Mesenchymal stem cell (in vitro differentiated cells and primary cell): ENCODE measurements at places on chromosomes 3 and 15.

DNA sequence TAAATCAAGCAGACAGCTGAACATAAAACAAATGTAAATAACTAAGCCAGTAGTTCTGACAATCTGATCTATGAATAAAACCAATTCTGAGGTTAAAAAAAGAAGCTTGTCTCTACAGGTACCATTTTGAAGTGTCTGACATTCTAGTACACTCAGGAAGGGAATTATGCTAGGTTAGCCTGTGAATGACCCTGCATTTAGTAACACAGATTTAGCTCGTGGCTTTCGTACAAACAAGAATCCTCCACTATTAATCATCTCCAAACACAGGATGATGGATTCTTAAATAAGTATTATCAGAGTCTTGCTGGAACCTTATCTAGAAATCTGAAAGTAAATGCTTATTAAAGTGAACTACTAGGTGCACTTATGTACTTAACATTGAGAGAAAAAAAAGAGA, 1120.1 kb downstream of the ROBO1 start:
- no peaks in the 10 kb centered on the region for H3K27me3 ChIP-seq
- H3K4me3 ChIP-seq, result no peak overlapping the region
- no peaks in the 10 kb centered on the region for H3K4me1 ChIP-seq
- peak; percentile 6 for DNase-seq
- H3K36me3 ChIP-seq, result no peaks in the 10 kb centered on the region

- no peak overlapping the region for H3K4me3 ChIP-seq
- H3K4me1 ChIP-seq, result peaks cover 9% of the 10 kb centered on the region
- no peaks in the 10 kb centered on the region for H3K36me3 ChIP-seq
- peak overlapping the region; percentile 99 for H3K27ac ChIP-seq
These were observed 117.8 kb upstream of the PRICKLE2 start for GRCh38 chr3:64342940-64343688.

GRCh38 chr15:70347321-70348225, 249.9 kb upstream of the TLE3 start:
- DNase-seq, result no peak
- no peak overlapping the region for H3K27ac ChIP-seq
- peaks cover 49% of the 10 kb centered on the region for H3K27me3 ChIP-seq
- no peaks in the 10 kb centered on the region for H3K36me3 ChIP-seq

- H3K36me3 ChIP-seq, result no peaks in the 10 kb centered on the region
- H3K4me1 ChIP-seq, result no peaks in the 10 kb centered on the region
- no peak overlapping the region for H3K4me3 ChIP-seq
- no peak overlapping the region for H3K27ac ChIP-seq
- H3K27me3 ChIP-seq, result peaks cover 9% of the 10 kb centered on the region
These were observed 80.7 kb upstream of the PCSK6 start for GRCh38 chr15:101570241-101570640.

DNA sequence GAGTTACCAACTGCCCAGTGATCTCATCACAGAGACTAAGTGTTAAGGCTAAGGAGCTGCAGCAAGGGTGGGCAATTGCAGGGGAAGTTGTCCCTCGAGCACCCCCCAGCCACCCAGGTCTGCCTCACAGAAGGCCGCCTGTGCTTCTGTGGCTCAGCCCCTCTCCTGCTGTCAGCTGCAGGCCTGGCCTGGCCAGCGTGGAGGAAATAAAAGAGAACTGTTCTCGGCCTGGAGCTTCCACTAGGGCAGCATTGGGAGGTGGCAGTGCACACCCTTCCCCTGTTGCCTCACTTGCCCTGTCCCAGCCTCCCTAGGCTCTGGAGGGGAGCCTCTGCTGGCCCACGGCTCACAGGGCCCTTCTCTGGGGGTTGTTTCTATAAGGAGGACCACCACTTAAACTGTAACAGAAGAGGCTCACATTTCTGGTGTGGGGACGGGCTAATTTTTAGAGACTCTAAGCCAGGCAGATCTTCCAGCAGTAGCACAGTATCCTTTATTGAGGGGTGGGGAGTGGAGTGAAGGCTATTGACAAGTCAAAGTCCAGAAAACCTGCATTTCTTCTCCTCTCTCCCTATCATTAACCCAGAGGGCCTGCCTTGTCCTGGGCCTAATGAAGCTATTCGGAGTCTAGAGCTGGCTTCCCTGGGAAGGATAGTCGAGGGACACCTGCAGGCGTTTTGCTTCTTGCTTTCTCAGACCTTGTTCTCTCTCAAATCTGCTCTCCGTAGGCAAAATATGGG, 75.6 kb upstream of the ADPGK start:
- H3K4me1 ChIP-seq, result no peaks in the 10 kb centered on the region
- no peak overlapping the region for H3K4me3 ChIP-seq
- no peaks in the 10 kb centered on the region for H3K27me3 ChIP-seq
- no peak for DNase-seq
- no peak overlapping the region for H3K27ac ChIP-seq

GRCh38 chr3:135736740-135737139, 228.8 kb upstream of the PPP2R3A start:
- DNase-seq, result no peak
- H3K4me3 ChIP-seq, result no peak overlapping the region
- H3K27ac ChIP-seq, result no peak overlapping the region
- no peaks in the 10 kb centered on the region for H3K4me1 ChIP-seq
- H3K27me3 ChIP-seq, result no peaks in the 10 kb centered on the region
- no peaks in the 10 kb centered on the region for H3K36me3 ChIP-seq

GRCh38 chr15:92676561-92676960, 21.0 kb upstream of the FAM174B start:
- no peak for DNase-seq
- H3K27ac ChIP-seq, result no peak overlapping the region
- no peaks in the 10 kb centered on the region for H3K4me1 ChIP-seq
- H3K36me3 ChIP-seq, result no peaks in the 10 kb centered on the region
- no peaks in the 10 kb centered on the region for H3K27me3 ChIP-seq
